Renal cortical epithelial cell (primary cell): ENCODE measurements at places on chromosomes 13 and 19. TPM values are rescaled to one million over a fixed set of nuclear protein-coding genes. Genes with fewer than 3 reads are reported as not detected.

CLC gene
- total RNA-seq = not detected in 2 replicates

NLRP5 gene
- total RNA-seq = not detected in 2 replicates

ZNF600 gene
- 10.2 and 10.8 TPM in 2 replicates for total RNA-seq

GNA15 gene
- 2.1 TPM in 1 of 2 replicates, not detected in the other for total RNA-seq

SULT2A1 gene
- total RNA-seq = not detected in 2 replicates

PLIN5 gene
- total RNA-seq = 0.17 and 0.40 TPM in 2 replicates

PDE4C gene
- total RNA-seq = under 0.01 and 0.20 TPM in 2 replicates

GRCh38 chr19:1523412-1524286 is at the start of gene PLK5:
Gene PLK5 (plus strand): TSS chr19:1524077. CDS start chr19:1526997, 2,920 bp downstream.
- DNase-seq = no peak

GRCh38 chr13:28707629-28708427 is 10.9 kb downstream of the SLC46A3 start:
- DNase-seq = no peak

DNA sequence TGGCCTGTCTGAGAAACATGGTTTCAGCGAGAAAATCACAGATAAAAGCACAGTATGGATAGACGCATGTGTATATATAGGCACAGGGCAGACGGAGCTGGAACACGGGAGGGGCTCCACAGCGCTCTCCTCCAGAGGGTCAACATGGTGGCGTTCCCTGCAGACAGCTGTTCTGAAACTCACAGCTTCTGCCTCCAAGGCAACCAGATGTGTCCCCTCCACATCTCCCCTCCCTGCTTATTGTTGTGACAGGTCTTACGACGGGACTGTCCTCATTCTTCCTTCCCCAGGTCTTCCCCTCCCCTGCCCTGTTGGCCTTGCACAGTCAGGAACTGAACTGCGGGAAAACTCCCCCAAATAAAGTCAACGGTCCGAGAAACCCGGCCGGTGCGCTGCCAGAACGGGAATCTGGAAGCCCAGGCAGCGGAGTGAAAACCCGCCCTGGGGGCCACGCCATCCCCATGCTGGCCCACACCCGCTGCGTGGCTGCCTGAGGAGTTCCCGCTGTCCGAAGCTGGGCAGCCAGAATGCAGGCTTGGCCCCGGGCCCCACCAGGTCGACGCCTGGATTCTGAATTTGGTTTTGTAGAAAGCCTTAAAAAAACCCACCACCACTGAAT is 2.6 kb upstream of the TIMM13 start:
- no peak for DNase-seq

DNA sequence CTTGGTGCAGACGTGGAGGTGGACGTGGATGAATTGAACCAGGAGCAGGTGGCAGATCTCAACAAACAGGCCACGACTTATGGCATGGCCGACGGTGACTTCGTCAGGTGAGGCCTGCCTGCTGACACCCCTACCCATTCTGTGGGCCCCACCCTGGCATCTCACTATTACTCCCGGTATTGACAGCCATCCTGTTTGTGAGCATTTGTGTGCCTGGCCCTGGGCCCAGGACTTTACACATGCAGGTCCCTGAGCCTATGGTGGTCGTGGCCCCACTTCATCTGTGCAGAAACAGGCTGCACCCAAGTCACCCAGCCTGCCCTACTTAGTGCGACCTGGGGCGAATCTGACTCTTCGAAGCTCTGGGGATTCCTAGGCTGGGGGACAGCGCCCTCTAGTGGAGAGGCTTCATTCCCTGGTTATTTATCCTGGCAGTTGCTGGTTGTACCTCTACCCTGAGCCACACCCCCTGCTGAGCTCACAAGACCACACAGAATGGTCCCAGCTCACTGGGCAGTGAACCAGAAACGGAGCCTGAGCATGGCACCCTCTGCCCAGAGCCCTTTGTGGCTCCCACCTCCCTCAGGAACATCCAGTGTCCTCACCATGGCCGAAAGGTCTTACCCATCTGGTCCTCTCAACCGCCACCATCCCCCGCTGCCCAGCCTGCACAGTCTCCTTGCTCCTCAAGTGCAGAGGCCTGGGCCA is 16.9 kb downstream of the ZNF296 start:
- peak; percentile 72 for DNase-seq

DNA sequence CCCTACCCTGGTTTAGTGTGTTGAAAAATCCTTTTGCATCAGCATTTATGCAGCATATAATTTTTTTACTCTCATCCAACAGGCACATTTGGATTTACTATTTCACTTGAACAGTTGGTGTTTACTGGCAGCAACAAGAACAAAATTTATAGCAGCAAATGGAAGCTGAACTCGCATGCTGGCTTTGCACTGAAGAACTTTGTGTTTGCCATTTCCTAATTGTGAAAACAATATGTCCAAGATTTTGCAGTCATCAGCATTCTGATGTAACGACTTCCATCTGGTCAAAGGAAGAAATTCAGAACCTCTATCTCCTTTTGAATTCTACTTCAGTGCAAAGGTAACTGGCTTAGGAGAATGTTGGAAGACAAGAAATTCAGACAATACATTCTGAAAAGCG is 131.0 kb downstream of the DLEU7 start:
- no peak for DNase-seq

- no peak for DNase-seq
These were observed 7.7 kb downstream of the GPR108 start for GRCh38 chr19:6729573-6730152.

DNA sequence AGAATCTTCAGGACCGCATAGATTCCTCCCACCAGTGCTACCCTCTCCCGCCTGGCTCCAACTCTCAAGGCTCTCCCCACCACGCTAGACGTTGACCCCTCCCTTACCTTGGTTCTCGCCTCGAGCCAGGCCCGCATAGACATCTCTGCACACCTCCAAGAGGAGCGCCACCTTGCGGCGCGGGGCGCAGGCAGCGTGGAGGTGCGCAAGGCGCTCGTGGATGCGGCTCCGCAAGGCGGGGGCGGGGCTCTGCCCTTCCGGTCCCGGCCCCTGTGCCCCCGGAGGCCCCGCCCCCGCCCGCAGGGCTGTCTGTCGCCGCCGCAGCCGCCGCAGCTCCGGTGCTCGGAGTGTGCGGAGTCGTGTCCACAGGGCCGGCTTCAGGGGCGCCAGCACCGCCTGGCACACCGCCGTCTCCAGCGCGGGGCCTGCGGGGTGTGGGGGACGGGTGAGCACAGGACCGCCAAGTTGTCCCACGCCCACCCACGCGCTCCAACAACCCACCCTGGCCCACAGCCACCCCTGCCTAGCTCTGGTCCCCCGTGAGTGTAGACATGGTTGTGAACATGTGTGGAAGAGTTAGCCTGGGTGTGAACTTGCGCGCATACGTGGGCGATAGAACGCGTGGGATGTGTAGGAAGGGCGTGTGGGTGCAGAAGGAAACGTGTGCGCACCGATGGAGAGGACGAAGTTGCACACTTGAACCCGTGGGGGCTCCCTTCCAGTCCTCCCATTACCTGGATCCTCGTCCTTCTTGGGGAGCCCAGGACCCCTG is 8.1 kb downstream of the RINL start:
- peak; percentile 42 for DNase-seq

- DNase-seq = no peak
These were observed 93.0 kb downstream of the ITGBL1 start for GRCh38 chr13:101545521-101545920.

DNA sequence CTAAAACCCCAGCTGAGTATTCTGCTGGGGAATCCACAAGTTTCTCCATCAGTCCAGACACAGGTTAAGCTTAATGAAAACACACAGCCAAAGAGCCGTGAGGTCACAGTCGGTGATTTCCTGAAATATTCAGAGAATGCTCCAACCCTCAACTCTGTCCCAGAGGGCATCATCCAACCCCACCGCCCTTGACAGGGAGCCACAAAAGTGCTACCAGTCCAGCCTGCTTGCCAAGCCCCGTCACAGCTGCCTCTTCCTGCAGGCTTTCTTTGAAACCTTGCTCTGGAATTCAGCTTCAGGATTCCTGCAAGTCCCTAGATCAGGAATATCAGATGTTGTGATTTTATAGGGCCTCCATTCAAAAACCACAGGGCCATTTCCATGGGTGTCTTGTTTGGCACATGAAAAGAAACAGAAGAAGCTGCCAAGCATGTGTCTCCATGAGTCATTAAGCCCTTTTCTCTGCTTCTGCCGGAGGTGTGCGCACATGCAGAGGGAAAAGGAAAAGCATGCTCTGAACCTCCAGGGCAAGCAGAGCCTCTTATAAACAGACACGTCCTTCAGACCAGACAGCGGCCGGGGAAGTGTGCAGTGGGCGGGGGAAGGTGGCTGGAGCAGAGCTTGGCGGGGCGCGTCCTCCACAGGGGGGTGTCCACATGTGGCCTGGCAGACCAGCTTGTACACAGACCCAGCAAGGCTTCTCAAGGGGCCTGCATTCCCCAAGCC is 164.7 kb downstream of the KATNAL1 start:
- peak; percentile 99 for DNase-seq

DNA sequence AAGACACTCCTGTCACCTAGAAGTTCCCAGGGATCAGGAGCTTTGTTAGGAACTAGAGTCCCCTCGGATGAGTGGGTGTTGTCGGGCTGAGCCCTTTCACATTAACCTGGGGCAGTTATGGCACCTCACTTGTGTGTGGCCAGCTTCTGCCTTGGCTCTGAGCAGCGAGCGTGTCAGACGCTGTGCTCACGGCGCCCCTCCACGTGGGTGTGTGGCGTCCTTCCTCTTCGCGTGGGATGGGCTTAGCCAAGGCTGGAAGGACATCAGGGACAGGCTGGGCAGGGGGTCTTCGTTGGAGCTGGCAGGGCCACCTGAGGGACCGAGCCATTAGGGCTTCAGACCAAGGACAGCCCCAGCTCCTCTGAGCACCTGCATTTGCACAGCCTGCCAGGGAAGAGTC is 23.4 kb downstream of the DOT1L start:
- DNase-seq = no peak

DNA sequence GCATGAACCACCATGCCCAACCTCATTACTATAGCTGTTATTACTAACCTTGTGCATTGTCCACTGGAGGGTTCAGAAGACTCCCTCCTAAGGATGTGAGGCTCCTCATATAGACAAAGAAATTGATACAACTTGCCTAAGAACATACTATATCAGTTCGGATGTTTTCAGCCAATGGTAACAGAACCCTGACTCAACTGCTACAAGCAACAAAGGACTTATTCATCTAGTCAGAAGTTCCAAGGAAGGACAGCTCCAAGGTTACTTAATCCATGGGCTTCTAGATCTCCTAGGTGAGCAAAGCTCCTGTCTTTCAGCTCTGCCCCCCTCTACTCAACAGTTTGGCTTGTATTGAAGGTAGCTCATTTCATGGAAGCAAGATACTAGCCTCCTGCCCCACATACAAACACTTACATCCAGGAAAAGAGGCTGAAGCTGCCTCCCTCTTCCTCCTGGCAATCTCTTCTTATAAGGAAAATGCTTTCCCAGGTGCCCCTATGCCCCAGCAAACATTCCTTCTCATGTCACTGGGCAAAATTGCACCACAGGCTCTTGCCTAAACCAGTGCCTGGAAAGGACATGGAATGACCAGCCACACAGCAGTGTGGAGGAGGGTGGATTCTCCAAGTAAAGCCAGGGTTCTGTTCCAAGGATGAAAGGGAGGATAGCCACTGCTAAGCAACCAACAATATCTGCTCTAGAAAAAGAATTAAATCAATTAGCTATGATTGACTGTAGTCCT is 497.8 kb downstream of the FOXO1 start:
- peak; percentile 82 for DNase-seq

GRCh38 chr13:99237981-99238662 is 20.1 kb downstream of the GPR18 start:
- no peak for DNase-seq

- DNase-seq = no peak
These were observed 182.4 kb downstream of the NUFIP1 start for GRCh38 chr13:44806826-44807225.

DNA sequence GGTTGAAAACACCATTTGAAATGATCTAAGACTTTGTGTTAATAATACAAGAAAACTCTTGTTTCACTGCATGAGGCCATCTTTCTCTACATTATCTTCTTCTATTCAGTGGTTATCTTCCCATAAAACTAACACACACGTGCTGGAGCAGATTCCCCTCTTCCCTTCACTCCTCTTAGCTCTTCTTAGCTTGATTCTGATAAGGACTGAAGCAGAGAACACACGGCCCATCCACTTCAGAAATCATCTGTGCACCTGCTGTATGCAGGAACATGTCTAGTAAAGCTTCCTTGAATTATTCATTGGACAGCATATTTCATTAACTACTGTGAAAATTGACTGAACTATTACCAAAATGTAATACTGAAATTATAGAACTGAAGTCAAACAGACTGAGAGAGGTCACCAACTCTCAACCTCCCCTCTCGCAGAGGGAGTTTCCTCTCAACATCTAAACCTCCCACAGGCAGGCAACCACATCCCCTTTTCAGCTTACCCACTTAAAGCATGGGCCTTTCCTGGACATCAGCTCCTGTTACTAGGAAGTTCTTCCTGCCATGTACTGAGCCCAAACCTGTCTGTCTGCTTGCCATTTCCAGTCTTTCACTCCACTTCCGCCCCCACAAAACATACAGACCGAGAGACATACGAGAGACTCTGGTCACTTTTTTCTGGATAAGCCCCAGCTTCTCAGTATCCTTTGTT is 113.9 kb downstream of the CRYL1 start:
- DNase-seq = no peak

- no peak for DNase-seq
These were observed 52.4 kb downstream of the LYL1 start for GRCh38 chr19:13050274-13050673.

DNA sequence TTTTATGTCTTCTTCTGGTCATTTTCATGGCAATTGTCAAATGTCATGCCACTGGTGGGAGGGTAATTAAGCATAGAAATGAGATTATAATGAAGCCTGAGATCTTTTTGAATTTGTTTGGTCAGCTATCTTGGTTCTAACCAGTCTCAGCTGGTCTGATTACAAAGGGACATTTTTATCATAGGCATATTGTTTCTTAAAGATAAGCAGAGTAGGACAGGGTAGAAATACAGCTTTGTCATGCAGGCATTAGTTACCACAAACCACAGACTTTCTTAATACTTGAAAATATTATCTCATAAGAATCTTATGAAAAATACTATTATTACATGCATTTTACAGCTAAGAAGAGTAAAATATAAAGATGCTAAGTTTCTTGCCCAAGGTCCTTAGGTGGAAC is 1761.5 kb downstream of the PCDH9 start:
- no peak for DNase-seq
